Aorta (tissue), 5 donors: ENCODE measurements at places on chromosomes 5 and 9. TPM values are rescaled to one million over a fixed set of nuclear protein-coding genes. Genes with fewer than 3 reads are reported as not detected.

DNA sequence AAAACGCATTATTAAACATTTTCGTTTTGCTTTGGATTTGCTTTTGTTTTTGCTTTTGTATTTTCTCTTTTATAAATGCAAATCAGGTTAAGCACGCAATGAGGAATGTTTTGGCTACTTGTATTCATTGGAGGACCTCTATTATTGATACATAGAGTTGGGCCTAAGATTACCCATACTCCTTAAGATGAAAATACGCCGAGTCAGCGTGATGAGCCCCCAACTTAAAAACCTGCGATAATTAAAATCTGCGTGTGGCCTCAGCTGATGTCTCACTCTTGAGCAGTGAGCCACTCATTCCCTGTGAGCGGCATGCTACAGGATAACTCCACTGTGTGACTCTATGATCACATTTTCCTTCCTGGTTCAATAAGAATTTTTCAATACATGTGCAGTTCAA is 518.3 kb downstream of the IRX1 start:
- H3K27ac ChIP-seq = no peak overlapping the region
- DNase-seq = no peak
- H3K4me1 ChIP-seq = no peaks in the 10 kb centered on the region
- no peak overlapping the region for H3K4me3 ChIP-seq

GRCh38 chr5:13830536-13830935 is 114.0 kb downstream of the DNAH5 start:
- no peaks in the 10 kb centered on the region for H3K4me1 ChIP-seq
- H3K36me3 ChIP-seq = no peaks in the 10 kb centered on the region
- H3K27ac ChIP-seq = no peak overlapping the region
- no peaks in the 10 kb centered on the region for H3K27me3 ChIP-seq

DNA sequence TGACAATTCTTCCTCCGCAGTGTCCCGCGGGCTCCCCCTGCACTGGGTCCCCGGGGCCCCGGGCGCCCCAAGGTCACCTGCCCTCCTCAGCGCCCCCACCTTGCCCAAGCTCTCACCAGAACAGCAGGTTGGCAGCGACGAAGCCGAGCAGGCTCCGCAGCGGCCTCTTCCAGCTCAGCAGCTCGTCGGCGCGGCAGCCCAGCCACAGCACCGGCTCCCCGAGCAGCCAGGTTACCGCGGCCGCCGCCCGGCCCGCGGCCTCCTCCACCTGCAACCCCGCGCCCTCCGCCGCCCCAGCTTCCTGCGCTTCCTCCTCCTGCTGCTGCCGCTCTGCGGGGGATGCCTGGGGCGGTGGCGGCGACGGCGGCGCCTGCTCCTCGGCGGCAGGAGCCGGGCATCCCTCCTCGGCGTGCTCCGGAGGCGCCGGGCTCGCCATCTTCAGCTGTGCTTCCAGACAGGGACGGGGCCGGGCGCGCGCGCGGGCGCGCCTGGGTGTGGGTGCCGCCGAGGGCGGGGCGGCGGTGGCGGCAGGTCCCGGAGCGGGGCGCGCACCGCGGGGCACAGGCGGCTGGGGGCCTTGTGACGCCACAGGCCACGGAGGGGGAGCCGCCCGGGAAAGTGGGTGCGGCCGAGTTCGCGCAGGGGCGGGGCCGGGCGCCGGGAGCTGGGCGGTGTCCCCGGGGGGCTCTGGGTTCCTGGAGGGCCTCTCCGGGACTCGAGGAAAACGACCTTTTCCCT is at the start of gene RETREG1:
RETREG1 (minus strand) TSS at position 462 of the 738 bp plus-strand sequence; CDS start at position 436, 26 bp downstream.
- H3K4me3 ChIP-seq = peak within 1 kb of the TSS; percentile 60
- no peaks in the 10 kb centered on the region for H3K27me3 ChIP-seq
- no peaks in the 10 kb centered on the region for H3K36me3 ChIP-seq
- H3K27ac ChIP-seq = no peak within 1 kb of the TSS
- DNase-seq = peak; percentile 87
- H3K4me1 ChIP-seq = no peaks in the 10 kb centered on the region

DNA sequence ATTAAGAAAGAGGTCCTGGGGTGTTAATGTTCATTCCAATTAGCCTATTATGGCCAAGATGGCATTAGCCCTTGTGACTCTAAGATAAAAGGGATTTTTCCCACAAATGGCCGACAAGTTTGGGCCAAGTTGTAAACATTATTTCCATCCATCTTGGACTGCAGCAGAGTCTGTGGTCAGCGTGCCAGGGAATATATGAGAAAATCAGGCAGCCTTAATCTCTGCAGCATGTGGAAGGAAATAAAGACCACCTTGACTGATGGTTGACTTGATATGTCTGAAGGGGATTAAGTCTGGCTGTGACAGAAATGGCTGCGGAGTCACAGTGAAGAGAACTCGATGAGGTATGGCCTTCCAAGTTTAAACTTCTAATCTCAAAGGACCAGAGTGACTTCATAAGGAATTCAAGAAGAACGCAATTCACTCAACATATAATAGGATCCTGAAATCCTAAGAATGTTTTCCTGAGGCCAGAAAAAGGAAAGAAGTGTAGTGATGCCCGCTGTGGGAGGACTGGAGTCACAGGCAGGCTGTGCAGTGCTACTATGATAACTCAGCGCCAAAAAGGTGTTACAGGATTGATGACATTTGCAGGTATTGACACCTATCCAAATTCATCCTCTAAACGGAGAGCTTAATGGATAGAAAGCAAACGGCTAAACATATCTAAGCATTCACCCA is 287.1 kb downstream of the SEC61B start:
- DNase-seq = no peak
- H3K36me3 ChIP-seq = no peaks in the 10 kb centered on the region
- peaks cover 5% of the 10 kb centered on the region for H3K4me1 ChIP-seq
- no peak overlapping the region for H3K27ac ChIP-seq

DNA sequence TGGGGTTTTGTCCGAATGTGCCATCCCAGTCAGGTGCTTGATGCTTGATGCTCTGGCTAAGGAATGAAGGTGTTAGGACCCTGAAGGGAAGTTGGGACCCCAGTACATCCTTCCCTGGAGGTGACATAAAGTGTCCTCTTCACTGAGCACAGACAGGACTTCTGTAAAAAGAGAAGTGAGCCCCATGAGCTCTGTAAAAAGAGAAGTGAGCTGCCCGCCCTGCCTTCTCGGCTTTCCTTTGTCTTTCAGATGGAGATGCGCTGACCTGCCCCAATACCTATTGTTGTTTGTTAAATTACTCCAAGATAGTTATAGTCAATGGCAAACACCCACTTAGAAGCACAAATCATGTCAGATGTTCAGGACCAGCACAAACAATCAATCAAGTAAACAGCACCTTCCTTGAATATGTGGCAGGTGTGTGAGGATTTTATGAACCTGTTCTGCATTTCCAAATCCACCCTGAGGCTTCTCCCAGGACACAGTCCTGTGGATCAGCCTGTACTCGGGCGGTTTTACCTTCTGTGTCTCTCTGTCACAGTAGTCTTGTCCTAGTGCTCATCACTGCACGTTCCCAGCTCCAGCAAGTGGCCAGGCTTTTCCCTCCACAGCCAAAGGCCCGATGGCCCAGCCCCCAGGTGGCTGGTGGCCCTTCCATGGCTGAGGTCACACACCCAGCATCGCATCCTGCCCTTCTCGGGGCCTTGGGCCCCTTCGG is 191.4 kb downstream of the MTRR start:
- no peak overlapping the region for H3K27ac ChIP-seq
- DNase-seq = no peak
- no peaks in the 10 kb centered on the region for H3K36me3 ChIP-seq
- H3K27me3 ChIP-seq = no peaks in the 10 kb centered on the region
- H3K4me1 ChIP-seq = no peaks in the 10 kb centered on the region
- no peak overlapping the region for H3K4me3 ChIP-seq

GRCh38 chr5:120405286-120405864 is 58.7 kb upstream of the PRR16 start:
- no peak for DNase-seq
- H3K4me3 ChIP-seq = no peak overlapping the region
- no peak overlapping the region for H3K27ac ChIP-seq
- no peaks in the 10 kb centered on the region for H3K36me3 ChIP-seq
- no peaks in the 10 kb centered on the region for H3K27me3 ChIP-seq
- peaks cover 3% of the 10 kb centered on the region for H3K4me1 ChIP-seq

DNA sequence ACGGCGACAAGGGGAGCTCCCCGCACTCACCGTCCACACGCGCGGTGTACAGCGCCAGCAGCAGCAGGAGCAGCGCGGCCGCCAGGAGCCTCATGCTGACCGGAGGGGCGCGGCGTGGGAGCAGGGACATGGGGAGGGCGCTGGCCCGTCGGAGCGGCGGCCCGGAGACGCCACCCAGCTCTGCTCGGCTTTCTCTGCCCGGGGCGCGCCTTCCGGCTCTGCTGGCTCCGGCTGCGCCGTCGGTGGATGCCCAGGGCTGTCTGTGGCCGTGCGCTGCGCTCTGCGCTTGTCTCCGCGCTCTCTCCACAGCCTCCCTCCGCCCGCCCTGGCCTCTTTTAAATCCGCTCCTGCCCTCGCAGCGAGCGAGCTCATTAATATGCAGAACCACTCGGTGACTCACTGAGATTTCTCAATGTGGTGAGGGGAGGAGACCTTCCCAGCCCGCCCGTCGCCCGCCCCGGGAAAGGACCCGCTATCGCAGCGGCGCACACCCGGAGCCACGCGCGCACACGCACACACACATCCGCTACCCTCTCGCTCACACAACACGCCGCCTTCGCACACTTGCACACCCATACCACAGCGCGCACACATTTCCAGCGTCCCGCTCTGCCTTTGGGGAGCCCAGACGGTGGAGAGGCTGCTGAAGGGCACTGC is at the start of gene CXCL14:
CXCL14 (minus strand) TSS at position 307 of the 657 bp plus-strand sequence; CDS start at position 94, 213 bp downstream.
- H3K4me3 ChIP-seq = no peak within 1 kb of the TSS
- H3K36me3 ChIP-seq = no peaks in the 10 kb centered on the region
- DNase-seq = peak; percentile 71
- H3K27me3 ChIP-seq = no peaks in the 10 kb centered on the region
- H3K4me1 ChIP-seq = no peaks in the 10 kb centered on the region

DNA sequence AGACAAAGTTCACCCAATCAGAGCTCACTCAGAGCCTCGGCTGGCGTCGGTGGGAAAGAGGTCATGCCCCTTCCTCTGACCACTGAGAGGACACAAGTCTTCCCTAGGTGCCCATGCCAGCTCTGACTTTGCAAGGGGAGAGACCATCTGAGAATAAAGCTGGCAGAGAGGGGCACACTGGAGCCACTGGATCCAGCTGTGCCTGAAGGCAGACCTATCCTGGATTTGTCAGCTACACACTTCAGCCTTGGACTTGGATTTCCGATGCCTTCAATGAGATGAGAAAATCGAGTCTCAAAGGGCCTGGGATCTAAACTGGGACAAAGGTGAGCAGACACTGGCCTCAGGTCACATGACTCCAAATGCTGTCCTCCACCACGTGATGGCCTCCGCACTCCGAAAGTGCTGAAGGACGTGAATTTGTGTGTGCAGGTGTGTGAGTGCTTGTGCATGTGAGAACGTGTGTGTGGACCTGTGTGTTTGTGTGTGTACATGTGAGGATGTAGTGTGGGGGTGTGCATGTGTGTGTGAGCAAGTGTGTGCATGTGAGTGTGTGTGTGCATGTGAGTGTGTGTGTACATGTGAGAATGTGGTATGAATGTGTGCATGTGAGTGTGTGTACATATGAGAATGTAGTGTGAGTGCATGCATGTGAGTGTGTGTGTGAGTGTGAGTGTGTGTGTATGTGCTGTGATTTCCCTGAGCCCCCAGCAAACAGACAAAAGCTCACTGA is 37.9 kb downstream of the BARX1 start:
- DNase-seq = no peak
- no peaks in the 10 kb centered on the region for H3K36me3 ChIP-seq
- no peak overlapping the region for H3K4me3 ChIP-seq
- no peaks in the 10 kb centered on the region for H3K27me3 ChIP-seq
- H3K4me1 ChIP-seq = no peaks in the 10 kb centered on the region

DNA sequence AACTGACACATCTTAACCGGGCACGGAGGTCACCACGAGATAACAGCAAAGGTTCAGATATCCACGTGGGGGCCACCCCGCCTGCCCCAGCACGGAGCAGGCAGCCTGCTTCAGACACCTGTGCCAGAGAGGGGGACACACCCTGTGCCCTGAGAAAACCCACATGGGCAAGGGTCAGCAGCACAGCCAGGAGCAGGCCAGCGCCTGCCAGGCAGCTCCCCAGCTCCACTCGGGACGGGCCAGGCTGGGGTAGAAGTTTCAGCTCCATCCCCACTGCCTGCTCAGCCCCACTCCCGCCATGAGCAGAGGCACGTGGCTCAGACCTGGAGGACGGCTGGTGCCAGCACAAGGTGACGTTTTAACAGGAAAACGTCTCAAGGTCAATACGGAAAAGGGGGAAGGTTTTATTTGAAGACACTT is 22.2 kb downstream of the SLC12A7 start:
- no peaks in the 10 kb centered on the region for H3K4me1 ChIP-seq
- no peak overlapping the region for H3K4me3 ChIP-seq
- H3K27me3 ChIP-seq = no peaks in the 10 kb centered on the region
- no peak overlapping the region for H3K27ac ChIP-seq

DNA sequence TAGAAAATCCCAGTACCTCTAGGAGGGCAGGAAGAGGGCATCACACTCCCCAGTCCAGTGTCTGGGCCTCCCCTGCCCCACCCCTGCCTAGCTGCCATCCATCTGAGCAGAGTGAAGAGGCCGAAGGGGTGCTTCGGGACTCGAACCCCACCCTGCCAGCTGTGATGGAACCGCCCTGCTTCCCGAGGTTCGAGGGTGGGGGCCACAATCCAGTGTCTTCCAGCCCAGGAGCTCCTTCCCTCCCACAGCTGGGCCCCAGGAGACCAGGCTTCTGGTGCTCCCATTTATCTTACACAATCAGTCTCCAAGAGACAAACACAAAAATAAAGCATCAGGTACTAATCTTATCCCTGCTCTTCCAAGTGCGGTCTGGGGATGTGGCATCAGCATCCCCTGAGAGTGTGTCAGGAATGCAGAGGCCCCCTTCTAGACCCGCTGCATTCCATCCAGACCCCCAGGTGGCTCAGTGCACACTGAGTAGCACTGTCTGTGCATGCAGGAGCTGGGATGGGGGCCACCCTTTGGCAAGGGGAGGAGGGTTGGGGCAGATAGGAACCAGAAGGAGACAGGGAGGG is 122.8 kb upstream of the TBC1D2 start:
- no peaks in the 10 kb centered on the region for H3K36me3 ChIP-seq
- no peak overlapping the region for H3K27ac ChIP-seq
- no peaks in the 10 kb centered on the region for H3K4me1 ChIP-seq
- DNase-seq = no peak
- H3K27me3 ChIP-seq = no peaks in the 10 kb centered on the region

GRCh38 chr5:81269751-81270393 is 31.5 kb upstream of the ZCCHC9 start:
- H3K4me1 ChIP-seq = no peaks in the 10 kb centered on the region
- peaks cover 7% of the 10 kb centered on the region for H3K36me3 ChIP-seq
- H3K27ac ChIP-seq = no peak overlapping the region
- DNase-seq = no peak
- no peaks in the 10 kb centered on the region for H3K27me3 ChIP-seq
- no peak overlapping the region for H3K4me3 ChIP-seq

LCNL1 gene
- 0.36 TPM for total RNA-seq

EFNA5 gene
- 11.8 TPM for total RNA-seq

ARRDC3 gene
- 72.2 TPM for total RNA-seq

ADAMTS2 gene
- total RNA-seq = 49.8 TPM

ZNF483 gene
- total RNA-seq = 21.8 TPM
